Stimulated activated naive CD4-positive, alpha-beta T cell (primary cell): ENCODE measurements at places on chromosomes 12 and 14.

DNA sequence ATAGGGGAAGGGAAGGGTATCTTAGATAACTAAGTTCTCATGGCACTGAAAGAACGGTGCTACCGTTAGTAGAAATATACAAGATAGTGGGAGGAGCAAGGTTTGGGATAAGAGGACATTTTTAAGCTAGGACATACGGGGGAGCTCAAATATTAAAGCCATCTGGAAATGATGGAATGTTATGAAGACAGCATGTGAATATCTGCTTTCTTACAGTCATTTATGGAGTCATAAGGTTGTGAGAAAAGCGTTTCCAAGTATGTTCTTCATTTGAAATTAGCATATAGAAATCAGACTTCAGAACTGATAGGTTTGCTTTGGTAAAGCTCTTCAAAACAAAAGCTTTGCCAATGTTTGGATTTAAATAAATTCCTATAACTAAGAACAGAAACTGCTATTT lies 62.3 kb downstream of the OTOGL start:
- no peak for DNase-seq

DNA sequence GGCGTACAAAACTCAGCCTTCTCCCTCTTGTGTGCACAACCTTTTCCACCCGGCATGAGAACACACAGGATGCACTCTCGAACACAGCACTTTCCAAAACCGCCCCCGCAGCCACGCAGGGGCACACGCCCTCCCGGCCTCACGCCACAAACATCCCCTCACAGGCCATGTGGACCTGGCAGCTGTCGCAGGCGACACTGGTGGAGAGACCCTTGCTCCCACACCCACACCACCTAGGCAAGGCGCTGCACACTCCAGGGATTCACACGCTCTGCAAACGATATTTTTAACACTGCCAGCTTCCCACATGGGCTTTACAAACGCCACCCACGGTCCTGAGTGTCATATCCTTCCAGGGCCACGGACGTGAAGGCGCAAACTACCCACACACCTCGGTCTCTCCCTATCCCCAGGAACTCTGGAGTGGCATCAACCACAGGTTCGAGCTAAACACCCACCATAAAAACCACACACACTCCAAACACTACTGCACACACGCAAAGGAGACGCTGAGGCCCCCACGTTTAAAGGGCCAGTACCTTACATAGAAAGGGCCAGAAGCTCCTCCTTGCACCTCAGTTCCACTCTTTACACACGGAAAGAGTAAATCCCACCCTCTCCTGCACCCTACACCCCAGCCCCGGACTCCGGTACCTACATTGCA lies 12.4 kb upstream of the ITGB7 start:
- peak; percentile 41 for DNase-seq

- DNase-seq, result no peak
Measured at GRCh38 chr12:110137786-110138185, 13.6 kb downstream of the IFT81 start.

GRCh38 chr14:73246387-73247150 lies 9.3 kb downstream of the PAPLN start:
- no peak for DNase-seq

- DNase-seq, result no peak
Measured at GRCh38 chr14:51307551-51307950, 67.5 kb downstream of the TMX1 start.

DNA sequence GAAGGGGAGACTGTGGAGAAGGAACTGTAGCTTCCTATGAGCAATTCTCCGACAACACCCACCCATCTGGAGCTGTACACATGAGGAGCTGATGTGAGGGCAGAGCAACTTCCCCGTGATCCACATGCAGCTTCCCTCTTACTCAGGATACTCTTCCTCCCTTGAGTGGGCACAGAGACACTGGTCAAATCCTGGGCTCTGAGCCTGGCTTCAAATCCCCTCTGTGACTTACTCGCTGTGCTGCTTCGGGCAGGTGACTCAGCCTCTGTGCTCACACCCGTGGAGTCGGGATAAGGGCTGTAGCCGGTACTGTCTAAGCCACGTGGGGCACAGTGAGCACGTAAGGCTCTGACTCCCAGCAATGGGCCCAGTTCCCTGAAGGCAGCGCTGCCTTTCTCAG lies 31.1 kb downstream of the ZFYVE21 start:
- DNase-seq, result no peak
